Stimulated activated CD8-positive, alpha-beta memory T cell treated with anti-CD3 and anti-CD28 coated beads, Interleukin-15, amount 100 ng/mL, for 4 hours (primary cell): ENCODE measurements at places on chromosomes 12 and 14.

DNA sequence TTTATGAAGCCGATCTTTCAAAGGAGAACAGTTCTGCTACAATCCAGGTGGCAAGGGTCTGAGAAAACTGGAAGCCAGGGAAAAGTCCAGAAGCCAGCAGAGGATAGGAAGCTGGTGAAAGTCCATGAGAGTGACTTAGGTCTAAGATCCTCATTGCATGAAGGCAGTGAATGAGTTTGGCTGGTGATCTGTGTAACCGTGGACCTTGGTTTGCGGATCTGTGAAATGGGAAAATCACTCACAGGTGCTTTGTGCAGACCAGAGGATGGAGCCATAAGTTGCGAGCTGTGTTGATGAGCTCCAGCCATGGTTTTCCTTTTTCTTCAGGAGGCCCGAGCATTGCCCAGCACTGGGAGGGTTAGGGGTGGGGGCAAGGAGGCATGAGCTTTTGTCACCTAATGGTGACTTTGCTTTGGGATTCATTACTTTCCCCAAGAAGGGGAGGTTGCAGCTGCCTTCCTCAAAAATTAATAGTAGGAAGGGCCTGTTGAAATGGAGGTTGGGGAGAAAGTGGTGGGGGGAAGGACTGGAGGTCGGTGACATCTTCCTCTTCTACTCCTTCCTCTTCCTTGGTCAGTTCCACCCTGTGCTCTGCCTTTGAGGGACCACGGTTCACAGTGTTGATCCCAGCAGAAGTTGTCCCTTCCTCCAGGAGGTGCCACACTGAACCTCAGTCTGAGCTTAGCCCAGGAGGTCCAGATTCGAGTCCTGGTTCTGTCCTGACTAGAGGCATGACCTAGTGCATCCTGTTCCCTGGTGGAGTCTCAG is 20.3 kb upstream of the SERPINA6 start:
- no peak for DNase-seq

DNA sequence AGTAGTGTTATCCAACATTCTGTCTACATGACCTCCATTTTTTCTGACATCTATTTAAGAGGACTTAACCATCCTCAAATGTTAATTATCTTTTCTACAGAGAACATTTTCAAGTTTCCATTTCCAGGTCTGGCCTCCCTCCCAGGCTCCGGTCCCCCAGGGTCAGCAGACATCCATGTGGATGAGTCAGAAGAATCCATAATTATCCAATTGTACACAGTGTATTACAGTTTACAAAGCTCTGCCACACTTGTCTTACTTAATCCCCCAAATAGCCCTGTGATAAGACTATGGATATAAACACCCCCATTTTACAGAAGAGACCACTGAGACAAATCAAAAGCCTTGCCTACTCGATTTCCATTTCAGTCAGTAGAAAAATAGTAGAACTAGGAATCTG is 65.0 kb downstream of the SLC8A3 start:
- DNase-seq = no peak

DNA sequence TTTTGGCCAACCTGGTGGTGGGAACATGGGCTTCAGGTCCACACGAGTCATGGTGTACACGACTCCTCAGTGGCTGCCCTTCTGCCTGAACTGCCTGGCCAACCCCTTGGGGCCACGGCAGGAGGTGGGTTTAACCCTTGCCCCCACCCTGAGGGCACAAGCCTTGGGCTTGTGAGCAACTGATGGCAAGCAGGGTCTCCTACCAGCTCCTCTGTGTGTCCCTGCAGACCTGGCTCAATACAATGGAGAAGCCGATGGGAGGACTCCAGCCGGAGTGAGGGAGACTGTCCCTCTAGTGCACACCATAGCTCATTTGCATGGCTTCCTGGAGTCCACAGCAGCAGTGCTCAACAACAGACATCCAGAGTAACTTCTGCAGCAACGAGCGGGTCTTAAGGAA is 28.0 kb downstream of the JAG2 start:
- no peak for DNase-seq

GRCh38 chr12:57491393-57492280 is 3.8 kb downstream of the MARS1 start:
- DNase-seq = no peak

DNA sequence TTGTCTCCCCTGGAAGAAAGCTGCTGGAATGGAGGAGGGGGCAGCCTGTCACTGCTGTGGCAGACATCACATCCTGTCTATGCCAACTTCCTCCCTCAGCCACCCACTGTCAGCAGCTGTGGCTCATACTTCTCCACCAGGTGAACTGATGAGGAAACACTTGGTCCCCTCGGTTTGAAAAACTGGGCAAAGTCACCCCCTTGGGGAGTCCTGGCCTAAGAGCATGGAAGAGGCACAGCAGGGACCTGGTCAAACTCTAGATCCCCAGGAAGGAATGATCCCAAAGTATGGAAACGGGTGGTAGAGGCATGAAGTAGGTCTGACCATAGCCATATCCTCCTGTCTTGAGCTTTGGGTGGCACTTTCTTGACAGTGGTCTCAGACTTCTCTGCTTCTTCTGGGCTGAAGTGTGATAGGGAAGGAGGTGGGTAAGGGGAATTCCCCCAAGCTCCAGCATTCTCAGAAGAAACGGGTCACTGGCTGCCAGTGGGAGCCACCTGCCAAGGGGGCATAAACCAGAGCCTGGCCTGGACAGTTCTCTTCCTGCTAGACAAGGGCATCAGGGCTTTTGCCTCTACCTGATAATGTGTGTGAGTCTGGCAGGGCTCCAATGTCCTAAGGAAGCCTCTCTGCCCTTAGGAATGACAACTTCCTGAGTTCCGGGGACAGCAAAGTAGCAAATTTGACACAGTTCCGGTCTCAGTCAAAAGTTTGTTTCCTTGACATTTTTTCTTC is 36.0 kb downstream of the FMNL3 start:
- DNase-seq = peak; percentile 46

GRCh38 chr12:68932128-68932960 is 627 bp downstream of the CPM start:
- peak; percentile 2 for DNase-seq

- DNase-seq = no peak
Observed at GRCh38 chr12:87866578-87867292, 162.5 kb downstream of the C12orf50 start.

GRCh38 chr12:108228746-108229145 is 99.7 kb downstream of the WSCD2 start:
- no peak for DNase-seq

GRCh38 chr12:116697716-116698115 is 40.2 kb downstream of the SPRING1 start:
- no peak for DNase-seq
